T-cell (primary cell): ENCODE measurements at places on chromosomes 2 and 18.

- no peak for DNase-seq
Measured at GRCh38 chr2:23459032-23459431, 74.1 kb downstream of the KLHL29 start.

DNA sequence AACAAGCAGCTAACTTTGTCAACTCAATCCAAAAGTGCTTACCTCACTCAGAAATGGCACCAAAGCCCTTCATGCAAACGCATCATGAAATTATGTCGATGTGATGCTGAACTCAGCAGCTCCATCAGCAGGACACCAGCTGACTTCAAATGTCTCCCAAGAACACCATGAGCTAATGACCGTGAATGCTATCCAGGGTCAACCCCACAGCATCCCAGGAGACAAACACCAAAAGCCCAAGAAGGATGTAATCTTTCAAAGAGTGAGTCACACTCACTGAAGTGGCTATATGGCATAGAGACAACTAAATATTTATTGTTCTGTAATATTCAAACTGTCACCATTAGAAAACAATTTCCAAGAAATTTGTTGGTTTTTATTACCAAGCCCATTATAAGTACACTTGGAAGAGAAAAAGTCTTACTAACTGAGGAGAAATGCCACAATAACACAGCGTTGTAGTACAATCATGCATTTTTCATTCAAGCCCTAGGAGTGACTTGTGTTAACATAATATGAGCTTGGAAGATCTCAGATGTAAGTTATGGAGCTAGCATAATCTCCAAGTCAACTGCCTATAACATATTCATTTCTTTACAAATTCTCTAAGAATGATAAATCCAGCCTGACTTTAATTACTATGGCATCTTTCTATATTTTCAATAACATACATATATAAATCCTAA, 165.0 kb upstream of the CCDC68 start:
- DNase-seq, result no peak

DNA sequence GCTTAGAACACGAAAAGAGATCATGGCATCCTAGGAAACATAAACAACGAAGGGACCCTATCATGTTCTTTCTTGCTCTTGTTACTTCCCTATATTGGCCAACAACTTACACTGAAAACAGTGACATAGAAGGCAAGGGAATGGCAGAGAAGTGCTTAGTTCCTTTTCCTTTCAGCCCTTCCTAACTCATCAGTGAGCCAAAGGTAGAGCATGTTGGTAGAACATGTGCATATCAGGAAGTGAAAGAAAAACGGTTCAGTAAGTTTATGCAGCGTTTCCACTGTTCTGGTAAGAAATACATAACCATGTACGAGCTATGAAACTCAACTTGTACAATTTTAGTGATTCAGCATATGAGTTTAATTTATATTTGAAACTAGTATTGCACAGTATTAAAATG, 21.7 kb downstream of the AKAIN1 start:
- DNase-seq, result no peak

DNA sequence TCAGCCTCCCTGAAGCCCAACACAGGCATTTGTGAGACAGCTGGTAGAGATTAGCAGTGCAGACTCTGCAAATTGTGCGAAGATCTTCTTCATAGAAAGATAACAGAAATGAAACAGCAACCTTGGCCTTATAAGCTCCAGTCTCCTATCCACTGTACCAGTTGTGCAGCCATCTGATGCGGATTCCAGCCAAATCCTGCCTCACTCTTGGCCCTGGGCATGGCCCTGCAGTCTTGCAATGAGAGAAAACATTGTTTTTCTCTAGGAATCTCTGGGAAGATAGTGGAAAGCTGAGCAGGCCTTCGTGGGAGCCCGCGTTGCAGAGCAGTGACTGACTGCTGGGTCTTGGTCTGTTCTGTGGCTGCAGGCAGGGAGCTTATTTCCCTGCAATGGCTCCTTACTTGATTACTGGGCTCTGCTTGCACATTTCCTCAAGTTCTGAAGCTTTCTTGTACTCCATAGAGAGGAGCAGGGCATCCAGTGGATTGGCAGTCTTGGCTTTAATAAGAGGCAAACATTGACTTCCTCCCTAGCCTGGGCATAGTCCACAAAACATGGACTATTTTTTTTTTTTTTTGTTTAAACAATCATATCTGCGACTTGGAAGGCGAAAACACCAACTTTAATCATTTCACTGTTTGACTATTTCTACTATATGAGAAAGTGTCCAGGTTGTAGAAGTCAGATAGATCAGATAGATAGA, 193.0 kb downstream of the ACTR3 start:
- no peak for DNase-seq

- DNase-seq, result no peak
Measured at GRCh38 chr2:74841641-74842040, 7.7 kb downstream of the HK2 start.

DNA sequence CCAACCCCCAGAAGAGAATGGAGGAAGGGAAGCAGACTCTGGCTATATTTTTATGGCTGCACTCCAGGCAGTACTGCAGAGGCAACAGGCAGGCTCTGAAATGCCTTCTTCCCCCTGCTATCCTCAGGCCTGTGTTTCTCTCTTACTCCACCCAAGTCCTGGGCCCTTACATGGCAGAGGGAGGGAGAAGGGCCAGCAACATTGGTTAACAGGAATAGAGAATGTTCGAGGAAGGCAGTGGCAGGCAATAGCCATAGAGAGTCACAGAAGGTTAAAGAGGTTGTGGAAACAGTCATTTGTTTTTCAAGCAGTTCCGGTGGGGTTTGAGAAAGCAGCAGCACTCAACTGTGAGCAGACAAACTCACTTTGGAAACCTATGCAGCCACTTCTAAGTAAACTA, 15.1 kb upstream of the DARS1 start:
- DNase-seq, result no peak

GRCh38 chr18:54162431-54162830, 62.0 kb downstream of the MBD2 start:
- DNase-seq, result no peak

GRCh38 chr2:207223051-207223450, 57.3 kb upstream of the KLF7 start:
- DNase-seq, result no peak

GRCh38 chr2:26880910-26881435, 33.0 kb downstream of the DPYSL5 start:
- DNase-seq, result no peak
